ENCODE measurements at places on chromosomes 12 and 14.
A peak's percentile ranks its signal among the peaks of the same experiment; 100 is the strongest.

- H3K4me3 ChIP-seq: no peak overlapping the region
- no peaks in the 10 kb centered on the region for H3K36me3 ChIP-seq
- H3K27me3 ChIP-seq: no peaks in the 10 kb centered on the region
- DNase-seq: no peak
- H3K27ac ChIP-seq: no peak overlapping the region
- no peaks in the 10 kb centered on the region for H3K4me1 ChIP-seq
Observed at GRCh38 chr14:28407996-28408395, 358.6 kb upstream of the FOXG1 start.

DNA sequence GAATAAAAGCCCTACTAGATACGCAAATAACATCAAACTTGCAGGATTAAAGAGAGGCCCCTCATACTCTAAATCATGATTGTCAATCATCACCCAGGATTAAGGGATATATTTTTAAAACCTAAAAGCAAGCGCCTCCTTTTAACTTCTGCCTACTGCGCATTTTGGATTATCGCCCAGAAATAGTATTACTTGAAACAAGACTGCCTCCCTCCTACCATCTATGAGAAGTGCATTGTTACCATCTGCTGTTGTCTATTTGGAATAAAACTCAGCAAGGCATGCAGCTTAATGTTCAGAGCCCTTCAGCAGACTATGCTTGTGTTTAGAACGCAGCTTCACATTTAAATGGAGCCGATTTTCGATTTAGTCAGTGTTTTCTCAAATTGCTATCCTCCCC lies 79.6 kb downstream of the EXOC5 start:
- H3K36me3 ChIP-seq: no peaks in the 10 kb centered on the region
- no peak overlapping the region for H3K27ac ChIP-seq
- H3K4me3 ChIP-seq: no peak overlapping the region
- no peak for DNase-seq
- peaks cover 19% of the 10 kb centered on the region for H3K27me3 ChIP-seq

DNA sequence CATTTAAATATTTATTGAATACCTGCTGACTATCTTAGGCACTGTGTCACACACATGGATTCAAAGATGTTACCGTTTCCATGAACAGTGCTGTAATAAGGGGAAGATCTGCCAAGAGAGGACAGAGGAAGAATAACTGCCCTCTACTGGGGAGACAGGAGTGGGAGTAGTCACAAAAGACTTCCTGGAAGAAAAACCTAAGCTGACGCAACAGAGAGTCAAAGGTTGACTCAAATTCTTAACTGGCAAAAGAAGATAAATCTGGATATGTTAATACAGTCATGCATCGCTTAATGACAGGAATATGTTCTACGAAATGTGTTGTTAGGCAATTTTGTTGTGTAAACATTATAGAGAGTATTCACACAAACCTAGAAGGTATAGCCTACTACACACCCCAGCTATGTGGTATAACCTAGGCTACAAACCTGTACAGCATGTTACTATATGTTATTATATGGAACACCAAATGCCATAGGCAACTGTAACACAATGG lies 51.5 kb downstream of the DCAF5 start:
- H3K36me3 ChIP-seq: peaks cover 47% of the 10 kb centered on the region
- no peak overlapping the region for H3K4me3 ChIP-seq
- H3K27ac ChIP-seq: no peak overlapping the region

DNA sequence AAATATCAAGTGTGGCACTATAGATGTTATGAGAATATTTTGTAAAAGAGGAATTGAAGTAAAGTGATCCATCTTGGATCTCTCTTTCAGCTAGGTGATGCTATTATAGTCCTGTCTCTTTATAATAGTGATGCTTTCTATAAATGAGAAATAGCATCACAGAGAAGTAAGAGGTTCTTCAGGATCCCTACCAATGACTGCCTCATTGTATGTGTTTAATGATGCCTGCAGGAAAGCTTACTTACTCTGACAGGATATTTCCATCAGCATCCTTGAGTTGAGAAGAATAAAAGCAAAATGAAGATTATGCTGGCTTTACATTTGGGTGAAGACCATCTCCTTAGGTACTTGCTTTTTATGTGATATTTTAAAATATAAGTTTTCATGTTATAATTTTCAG lies 846.0 kb upstream of the LRFN5 start:
- no peak overlapping the region for H3K4me3 ChIP-seq
- no peaks in the 10 kb centered on the region for H3K36me3 ChIP-seq
- no peak overlapping the region for H3K27ac ChIP-seq

GRCh38 chr12:113278633-113279032 lies 56.3 kb downstream of the SLC8B1 start:
- H3K4me1 ChIP-seq: no peaks in the 10 kb centered on the region
- no peak for DNase-seq
- no peak overlapping the region for H3K27ac ChIP-seq
- no peak overlapping the region for H3K4me3 ChIP-seq

DNA sequence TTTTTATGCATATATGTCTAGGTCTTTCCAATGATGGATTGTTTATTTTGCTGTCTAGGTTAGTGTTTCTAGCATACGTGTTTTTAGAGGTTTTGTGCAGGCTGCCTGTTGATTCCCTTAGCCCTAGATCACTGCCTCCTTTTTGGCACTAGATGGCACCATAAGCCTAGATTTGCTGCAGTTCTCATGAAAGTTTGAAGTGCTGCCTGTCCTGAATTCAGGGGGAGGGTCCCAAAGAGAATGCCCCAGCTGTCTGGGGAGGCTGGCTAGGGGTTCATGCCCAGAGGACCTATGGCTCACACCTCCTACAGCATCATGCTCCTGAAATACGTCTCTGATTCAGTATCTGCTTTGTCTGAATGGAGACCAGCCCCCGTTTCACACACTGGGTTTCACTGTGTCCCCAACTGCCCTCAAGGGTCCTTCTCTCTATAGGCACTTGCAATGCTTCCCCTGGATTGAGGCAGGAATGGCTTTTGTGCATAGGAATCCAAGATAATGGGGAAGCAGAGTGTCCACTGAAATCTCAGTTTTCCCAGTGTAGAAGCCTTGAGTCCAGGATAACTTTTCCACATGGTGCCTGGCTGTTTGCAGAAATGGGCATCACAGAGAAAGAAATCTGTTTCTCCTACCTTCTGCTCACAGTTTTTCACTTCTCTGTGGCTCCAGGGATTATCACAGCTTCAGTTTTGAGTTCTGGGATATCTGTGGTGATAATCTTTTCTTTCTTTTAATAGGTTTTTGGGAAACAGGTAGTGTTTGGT lies 14.2 kb upstream of the TXNRD1 start:
- peaks cover 2% of the 10 kb centered on the region for H3K4me1 ChIP-seq
- no peak overlapping the region for H3K4me3 ChIP-seq
- peak; percentile 20 for DNase-seq
- H3K36me3 ChIP-seq: peaks cover 5% of the 10 kb centered on the region
- no peak overlapping the region for H3K27ac ChIP-seq

GRCh38 chr12:47881826-47882427 lies 22.9 kb downstream of the VDR start:
- DNase-seq: no peak
- H3K27ac ChIP-seq: no peak overlapping the region
- peaks cover 9% of the 10 kb centered on the region for H3K27me3 ChIP-seq
- no peaks in the 10 kb centered on the region for H3K36me3 ChIP-seq

- no peak overlapping the region for H3K4me3 ChIP-seq
- H3K36me3 ChIP-seq: no peaks in the 10 kb centered on the region
- no peaks in the 10 kb centered on the region for H3K27me3 ChIP-seq
- H3K27ac ChIP-seq: no peak overlapping the region
- no peak for DNase-seq
- no peaks in the 10 kb centered on the region for H3K4me1 ChIP-seq
Observed at GRCh38 chr12:59973515-59973914, 377.7 kb downstream of the SLC16A7 start.

- peaks cover 19% of the 10 kb centered on the region for H3K4me1 ChIP-seq
- H3K4me3 ChIP-seq: no peak overlapping the region
- DNase-seq: no peak
- no peaks in the 10 kb centered on the region for H3K36me3 ChIP-seq
Observed at GRCh38 chr14:64698903-64699302, 5.3 kb upstream of the PLEKHG3 start.

DNA sequence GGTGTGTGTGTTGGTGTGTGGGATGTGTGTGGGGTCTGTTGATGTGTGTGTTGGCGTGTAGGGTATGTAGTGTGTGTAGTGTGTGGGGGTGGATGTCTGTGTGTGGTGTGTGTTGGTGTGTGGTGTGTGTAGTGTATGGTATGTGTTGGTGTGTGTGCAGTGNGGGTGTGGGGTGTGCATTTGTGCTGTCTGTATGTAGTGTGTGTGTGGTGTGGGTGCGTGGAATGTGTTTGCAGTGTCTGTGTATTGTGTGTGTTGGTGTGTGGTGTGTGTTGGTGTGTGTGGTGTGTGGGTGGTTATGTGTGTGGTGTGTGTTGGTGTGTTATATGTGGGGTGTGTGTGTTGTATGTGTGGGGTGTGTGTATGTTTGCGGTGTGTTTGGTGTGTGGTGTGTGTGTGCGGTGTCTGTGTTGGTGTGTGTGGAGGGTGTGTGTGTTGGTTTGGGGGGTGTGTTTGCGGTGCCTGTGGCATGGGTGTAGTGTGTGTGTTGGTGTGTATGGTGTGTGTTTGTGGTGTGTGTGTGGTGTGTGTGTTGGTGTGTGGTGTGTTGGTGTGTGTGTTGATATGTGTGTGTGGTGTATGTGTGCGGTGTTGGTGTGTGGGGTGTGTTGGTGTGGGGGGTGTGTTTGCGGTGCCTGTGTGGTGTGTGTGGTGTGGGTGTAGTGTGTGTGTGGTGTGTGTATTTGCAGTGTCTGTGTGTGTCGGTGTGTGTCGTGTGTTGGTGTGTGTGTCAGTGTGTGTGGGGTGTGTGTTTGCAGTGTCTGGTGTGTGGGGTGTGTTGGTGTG lies 14.7 kb downstream of the MLXIP start:
- no peaks in the 10 kb centered on the region for H3K27me3 ChIP-seq
- no peak for DNase-seq
- H3K27ac ChIP-seq: no peak overlapping the region

DNA sequence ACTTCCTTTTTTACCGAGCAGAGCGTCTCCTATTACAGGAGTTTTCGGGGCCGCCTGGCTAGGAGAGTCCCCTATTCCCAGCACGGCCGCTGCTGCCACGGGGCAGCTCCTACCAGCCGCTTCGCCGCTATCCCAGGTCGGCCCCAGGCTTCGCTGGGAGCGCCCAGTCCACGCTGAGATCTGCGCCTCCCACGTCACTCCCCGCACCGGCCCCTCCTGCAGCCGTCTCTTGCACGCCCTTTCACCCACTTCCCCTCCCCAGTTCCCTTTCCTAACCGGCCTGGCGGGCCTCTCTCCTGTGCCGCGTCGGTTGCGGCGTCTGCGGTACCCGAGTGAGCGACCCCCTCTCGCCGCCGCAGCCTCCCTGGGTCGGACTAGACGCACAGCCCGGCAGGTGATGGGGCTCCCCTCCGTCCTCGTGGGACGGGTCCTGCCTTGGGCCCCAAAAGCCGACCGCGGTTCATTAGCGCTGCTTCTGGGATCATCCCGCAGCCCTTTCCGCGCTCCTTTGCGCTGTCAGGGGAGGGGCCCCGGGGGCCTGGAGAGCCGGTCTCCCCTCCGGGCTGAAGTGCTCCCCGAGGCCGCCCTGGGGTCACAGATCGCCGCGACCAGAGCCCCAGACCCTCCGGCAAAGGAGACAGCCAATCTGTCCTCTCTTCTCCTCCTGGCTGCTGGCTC lies 1318.4 kb downstream of the TMEM121 start:
- H3K27me3 ChIP-seq: no peaks in the 10 kb centered on the region
- H3K36me3 ChIP-seq: peaks cover 9% of the 10 kb centered on the region
- peak; percentile 70 for DNase-seq
- H3K27ac ChIP-seq: peak overlapping the region; percentile 97

DNA sequence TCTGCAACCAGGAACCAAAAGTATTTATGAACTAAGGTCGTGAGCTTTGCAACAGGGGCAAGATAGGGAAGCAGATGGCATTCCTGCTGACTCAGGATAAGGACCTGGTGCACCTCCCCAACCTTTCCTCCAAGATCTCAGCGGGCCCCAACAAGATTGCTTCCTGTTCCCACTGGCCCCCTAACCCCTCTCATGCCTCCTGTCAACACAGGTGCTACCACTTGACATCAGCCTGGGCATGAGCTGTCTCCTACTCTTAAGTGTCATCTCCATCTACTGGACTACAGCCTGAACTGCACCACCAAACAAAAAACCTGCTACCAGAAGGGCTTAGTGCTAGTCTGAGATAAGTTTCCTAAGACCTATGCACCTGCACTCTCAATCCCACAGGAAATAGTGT lies 32.7 kb downstream of the MED6 start:
- H3K36me3 ChIP-seq: peaks cover 84% of the 10 kb centered on the region
- peaks cover 2% of the 10 kb centered on the region for H3K4me1 ChIP-seq
- no peak overlapping the region for H3K4me3 ChIP-seq
- no peak overlapping the region for H3K27ac ChIP-seq

- DNase-seq: no peak
Observed at GRCh38 chr14:34935488-34935887, 47.3 kb upstream of the SRP54 start.

- no peak for DNase-seq
- no peak overlapping the region for H3K27ac ChIP-seq
- H3K36me3 ChIP-seq: peaks cover 33% of the 10 kb centered on the region
- H3K27me3 ChIP-seq: no peaks in the 10 kb centered on the region
- H3K4me3 ChIP-seq: no peak overlapping the region
- H3K4me1 ChIP-seq: peaks cover 2% of the 10 kb centered on the region
Observed at GRCh38 chr12:31440586-31440985, 114.6 kb upstream of the SINHCAF start.

- no peak overlapping the region for H3K4me3 ChIP-seq
- H3K27me3 ChIP-seq: no peaks in the 10 kb centered on the region
- peaks cover 23% of the 10 kb centered on the region for H3K4me1 ChIP-seq
- no peak overlapping the region for H3K27ac ChIP-seq
Observed at GRCh38 chr12:14578646-14579045, 11.0 kb upstream of the PLBD1 start.

DNA sequence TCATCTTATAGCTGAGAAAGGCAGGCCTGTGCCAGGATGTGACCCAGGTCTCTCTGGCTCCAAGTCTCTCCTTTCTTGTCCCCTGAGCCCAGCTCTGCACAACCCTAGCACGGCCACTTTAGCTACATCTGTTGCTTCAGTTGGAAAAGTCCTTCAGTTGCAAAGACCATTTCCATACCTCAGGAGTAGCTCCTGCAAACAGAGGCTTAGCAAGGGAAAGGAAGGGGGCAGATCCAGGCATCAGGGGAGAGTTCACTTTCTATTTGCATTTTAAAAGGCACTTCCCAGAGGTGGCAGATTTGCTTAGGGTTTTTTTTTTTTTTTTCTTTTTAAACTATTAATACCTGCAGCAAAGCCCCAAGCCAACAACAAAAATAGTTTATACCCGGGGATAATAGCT lies 3.0 kb upstream of the PITPNM2 start:
- no peak overlapping the region for H3K4me3 ChIP-seq
- DNase-seq: no peak
- H3K36me3 ChIP-seq: no peaks in the 10 kb centered on the region
- no peak overlapping the region for H3K27ac ChIP-seq
- H3K27me3 ChIP-seq: no peaks in the 10 kb centered on the region

GRCh38 chr14:96905065-96905464 lies 107.9 kb downstream of the VRK1 start:
- DNase-seq: no peak
- no peaks in the 10 kb centered on the region for H3K27me3 ChIP-seq
- H3K4me1 ChIP-seq: peaks cover 34% of the 10 kb centered on the region

GRCh38 chr12:76237086-76237701 lies 111.0 kb downstream of the BBS10 start:
- no peaks in the 10 kb centered on the region for H3K36me3 ChIP-seq
- H3K27ac ChIP-seq: no peak overlapping the region
- H3K4me1 ChIP-seq: no peaks in the 10 kb centered on the region

- no peak for DNase-seq
- H3K27me3 ChIP-seq: peaks cover 17% of the 10 kb centered on the region
- no peak overlapping the region for H3K27ac ChIP-seq
- H3K36me3 ChIP-seq: no peaks in the 10 kb centered on the region
- no peak overlapping the region for H3K4me3 ChIP-seq
Observed at GRCh38 chr14:71193663-71194062, 286.4 kb downstream of the PCNX1 start.

All from activated B cell treated with CpG ODN at 0.5 μM for 24 hours (primary cell).